Activated gamma-delta T cell treated with Interleukin-2 at 50 U/mL for 16 hours (primary cell): ENCODE measurements at places on chromosomes 12 and 14.

DNA sequence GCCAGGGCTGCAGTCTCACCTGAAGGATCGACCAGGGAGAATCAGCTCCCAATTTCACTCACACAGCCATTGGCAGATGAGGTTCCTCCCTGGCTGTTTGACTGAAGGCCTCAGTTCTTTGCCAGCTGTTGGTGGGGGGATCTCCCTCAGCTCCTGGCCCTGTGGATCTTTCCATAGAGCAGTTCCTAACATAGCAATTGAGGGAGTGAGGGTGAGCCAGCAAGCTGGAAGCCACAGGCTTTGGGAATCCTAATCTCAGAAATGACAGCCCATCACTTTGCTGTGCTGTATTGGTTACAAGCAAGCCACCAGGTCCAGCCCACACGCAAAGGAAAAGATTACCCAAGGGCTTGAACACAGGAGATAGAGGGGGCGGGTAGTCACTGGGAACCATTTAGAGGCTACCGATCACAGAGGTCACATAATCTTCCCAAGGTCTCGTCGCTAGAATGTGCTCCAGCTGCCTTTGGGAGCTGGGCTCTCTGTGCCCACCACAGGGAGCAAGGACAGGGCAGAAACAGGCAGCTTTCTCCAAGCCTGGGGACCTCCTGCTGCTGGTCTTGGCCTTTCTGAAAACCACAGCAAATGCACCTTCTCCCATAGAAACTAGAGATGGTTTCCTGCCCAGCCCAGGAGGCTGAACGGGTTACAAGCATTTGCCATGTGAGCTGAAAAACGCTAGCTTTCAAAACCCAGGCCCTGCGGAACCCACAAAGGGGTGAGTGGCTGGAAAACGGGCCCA is 4.6 kb upstream of the OTUB2 start:
- DNase-seq, result no peak

DNA sequence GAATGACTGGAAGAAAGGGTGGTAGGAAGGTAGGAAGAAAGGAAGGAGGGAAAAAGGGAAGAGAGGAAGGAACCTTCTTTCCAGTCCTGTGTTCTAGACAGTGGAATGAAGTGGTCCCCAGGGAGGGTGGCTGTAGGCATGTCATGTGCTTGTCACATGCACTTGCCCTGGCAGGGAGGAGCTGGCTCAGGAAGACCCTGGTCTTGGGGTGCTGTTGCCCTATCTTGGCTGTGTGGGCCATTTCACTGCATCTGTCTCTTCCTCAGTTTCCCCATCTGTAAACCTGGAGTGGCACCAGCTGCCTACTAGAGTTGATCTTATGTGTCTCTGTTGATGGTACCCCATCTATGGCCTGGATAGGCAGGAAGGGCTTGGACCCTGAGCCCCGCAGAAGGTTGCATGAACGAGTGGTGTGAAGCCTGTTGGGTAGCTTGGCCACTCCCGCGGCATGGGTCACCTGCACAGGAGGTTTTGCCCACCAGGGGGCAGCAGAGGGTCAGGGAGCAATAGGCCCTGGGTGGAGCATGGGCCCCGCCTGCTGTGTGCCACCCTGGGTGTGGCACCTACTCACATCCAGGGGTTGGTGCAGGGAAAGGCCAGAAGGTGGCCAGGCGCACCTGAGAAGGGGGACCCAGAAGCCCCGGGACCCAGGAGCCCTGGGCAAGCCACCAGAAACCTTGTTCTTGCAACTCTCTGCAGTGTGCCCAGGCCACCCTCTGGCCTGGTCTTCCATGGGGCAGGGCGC is 25.1 kb downstream of the MEG3 start:
- peak; percentile 77 for DNase-seq

- DNase-seq, result no peak
Measured at GRCh38 chr12:122107261-122107660, 28.7 kb downstream of the MLXIP start.

- no peak for DNase-seq
Measured at GRCh38 chr14:31090883-31091764, 64.9 kb upstream of the STRN3 start.

DNA sequence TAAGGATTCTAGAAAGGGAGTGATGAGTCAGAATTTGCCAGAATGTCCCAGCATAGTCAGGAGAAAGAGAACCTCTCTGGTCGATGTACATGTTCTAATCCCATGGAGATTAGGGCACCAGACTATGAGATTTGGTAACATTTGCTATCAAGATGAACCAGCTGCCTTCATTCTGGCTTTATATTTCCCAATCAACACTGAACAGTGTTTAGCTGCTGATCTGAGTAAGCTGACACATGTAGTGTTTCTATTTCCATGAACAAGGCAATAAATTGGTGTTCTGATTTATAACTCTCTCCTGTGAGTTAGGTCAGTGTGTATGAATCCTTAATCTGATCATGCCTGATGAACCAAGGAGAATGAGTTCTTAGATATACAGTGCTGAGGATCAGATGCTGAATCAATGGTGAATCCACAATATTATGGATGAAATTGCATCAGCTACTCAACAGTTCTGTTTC is 158.0 kb upstream of the AMIGO2 start:
- no peak for DNase-seq

DNA sequence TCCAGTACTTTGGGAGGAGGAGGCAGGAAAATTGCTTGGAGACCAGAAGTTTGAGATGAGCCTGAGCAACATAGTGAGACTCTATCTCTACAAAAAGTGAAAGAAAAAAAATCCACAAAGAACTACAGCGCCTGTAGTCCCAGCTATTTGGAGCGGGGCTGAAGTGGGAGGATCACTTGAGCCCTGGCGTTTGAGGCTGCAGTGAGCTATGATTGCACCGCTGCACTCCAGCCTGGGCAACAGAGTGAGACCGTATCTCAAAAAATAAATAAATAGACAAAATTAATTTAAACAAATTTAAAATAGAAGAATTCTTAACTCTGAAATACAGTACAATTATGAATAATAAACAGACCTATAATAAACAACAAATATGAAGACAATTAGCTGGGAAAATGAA is 40.9 kb downstream of the ATL1 start:
- DNase-seq, result no peak

GRCh38 chr12:125262851-125263250 is 197.6 kb downstream of the AACS start:
- no peak for DNase-seq

DNA sequence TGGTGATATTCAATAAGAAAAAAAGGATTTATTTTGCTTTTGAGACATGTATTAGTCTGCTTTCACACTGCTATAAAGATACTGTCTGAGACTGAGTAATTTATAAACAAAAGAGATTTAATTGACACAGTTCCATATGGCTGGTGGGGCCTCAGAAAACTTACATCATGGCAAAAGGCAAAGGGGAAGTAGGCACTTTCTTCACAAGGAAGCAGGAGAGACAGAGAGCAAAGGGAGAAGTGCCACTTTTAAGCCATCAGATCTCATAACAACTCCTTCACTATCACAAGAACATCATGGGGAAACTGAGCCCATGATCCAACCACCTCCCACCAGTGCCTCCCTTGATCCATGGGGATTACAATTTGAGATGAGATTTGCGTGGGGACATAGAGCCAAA is 43.9 kb downstream of the BHLHE41 start:
- no peak for DNase-seq

GRCh38 chr12:13230500-13230899 is 34.0 kb downstream of the EMP1 start:
- DNase-seq, result no peak

DNA sequence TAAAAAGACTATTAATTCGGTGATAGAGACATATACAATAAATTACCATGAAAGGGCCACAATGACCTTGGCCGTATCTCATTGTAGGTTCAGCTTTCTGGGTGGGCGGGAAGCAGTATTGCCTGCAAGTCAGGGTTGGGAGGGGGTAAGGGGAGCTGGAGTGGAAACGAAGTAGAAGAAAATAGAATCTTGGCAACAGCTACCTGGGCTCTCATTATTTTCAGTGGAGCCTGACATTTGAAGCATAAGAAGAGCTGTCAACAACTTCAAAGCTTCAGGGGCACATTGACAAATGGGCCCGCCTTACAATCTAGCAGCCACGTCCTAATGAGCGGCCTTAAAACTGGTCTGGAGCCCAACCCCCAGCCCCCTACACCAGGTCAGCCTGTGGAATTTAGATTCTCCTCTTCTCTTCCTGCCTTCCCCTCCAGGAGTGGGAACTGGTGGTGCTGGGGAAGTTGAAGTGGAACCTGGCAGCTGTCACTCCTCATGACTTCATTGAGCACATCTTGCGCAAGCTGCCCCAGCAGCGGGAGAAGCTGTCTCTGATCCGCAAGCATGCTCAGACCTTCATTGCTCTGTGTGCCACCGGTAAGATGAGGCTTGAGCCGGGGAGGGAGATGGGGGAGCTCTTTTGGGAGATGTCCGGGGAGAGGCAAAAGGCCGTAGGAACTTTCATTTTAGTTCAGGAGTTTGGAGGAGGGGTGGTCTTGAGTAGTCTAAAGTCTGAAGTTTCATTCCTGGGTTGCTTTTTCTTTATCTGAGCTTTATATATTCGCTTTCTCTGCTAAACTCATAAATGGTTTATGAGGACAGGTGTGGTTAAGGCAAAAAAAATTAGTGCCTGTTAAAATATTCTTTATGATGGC is 5.0 kb downstream of the CCND2 start:
- no peak for DNase-seq

GRCh38 chr14:85453401-85454225 is 76.3 kb upstream of the FLRT2 start:
- no peak for DNase-seq

- DNase-seq, result no peak
Measured at GRCh38 chr12:69173368-69173767, 66.0 kb upstream of the CPSF6 start.

- no peak for DNase-seq
Measured at GRCh38 chr14:94466706-94467370, 9.2 kb downstream of the SERPINA9 start.

DNA sequence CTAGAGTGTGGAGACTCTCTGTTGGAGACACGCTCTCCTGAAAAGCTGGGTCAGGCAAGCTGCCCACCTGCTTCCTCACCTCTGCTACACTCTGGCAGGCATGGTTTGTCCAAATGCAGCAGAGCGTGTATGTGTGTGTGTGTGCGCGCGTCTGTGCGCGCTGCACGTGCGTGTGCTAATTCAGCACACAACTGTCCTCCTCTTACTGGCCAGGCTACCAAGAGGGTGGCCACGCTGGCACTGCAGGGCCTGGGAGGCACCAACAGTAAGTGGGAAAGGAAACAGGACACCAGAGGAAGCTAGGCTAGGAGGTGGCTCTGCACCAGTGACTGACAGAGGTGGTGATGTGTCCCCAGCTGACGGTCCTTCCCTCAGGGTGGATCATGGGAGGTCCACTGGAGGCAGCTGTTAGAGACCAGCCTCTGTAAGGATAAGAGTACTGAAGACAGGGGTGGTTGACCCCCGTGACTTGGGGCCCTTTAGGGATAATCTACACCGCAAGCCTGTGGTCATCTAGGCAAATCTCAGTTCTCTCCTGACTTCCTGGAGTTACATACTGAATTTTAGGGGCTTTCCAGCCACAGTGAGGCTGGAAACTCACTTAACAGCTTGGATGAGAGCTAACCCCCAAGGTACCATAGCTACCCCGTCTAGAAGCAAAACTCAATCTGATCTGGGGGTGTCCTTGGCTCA is 15.6 kb upstream of the TFCP2 start:
- DNase-seq, result no peak

DNA sequence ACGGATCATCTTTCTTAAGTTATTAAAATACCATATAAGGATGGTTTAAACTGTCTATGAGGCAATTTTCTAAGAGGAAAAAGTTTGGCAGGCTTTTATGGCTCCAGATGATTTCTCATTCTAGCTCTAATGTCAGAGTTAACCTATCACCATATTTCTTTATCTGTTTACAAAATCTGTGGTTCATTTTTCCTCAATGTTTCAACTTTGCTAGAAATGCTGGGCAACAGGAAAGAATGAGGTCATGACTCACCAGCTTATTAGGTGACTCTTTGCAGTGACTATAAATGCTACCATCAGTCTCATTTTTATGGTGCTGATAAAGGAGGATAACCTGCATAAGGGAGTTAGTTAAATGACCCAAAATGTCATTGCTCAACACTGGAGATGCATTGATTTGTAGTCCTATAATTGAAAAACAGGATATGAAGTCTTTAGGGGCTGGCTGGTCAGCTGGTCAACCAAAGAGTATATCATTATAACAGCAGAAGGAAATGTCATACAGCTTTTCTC is 45.3 kb upstream of the RAP1B start:
- DNase-seq, result no peak

DNA sequence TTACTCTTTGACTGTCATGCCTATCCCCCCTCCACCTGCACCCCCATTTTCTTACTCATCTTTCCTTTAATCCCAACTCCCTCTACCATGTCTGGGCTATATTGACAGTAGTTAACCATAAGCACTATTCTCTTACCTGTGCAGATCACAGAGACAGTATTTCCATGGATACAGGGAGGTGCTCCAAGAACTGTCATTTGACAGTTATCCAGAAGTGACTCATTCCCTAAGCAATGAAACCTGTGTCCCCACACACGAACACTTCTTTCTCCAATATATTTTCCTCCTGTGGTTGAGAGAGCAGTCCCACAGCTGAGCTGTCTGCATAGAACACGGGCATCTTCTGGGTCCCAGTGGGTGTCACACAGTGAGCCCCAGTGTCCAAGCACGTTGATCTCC is 68.8 kb downstream of the CD163L1 start:
- DNase-seq, result no peak

GRCh38 chr12:53659011-53659551 is 16.8 kb downstream of the ATP5MC2 start:
- no peak for DNase-seq

GRCh38 chr14:74936151-74936550 is 13.1 kb upstream of the RPS6KL1 start:
- no peak for DNase-seq

- DNase-seq, result no peak
Measured at GRCh38 chr12:94609917-94610443, 40.4 kb downstream of the TMCC3 start.

GRCh38 chr12:46100551-46101484 is 110.4 kb upstream of the SCAF11 start:
- no peak for DNase-seq

DNA sequence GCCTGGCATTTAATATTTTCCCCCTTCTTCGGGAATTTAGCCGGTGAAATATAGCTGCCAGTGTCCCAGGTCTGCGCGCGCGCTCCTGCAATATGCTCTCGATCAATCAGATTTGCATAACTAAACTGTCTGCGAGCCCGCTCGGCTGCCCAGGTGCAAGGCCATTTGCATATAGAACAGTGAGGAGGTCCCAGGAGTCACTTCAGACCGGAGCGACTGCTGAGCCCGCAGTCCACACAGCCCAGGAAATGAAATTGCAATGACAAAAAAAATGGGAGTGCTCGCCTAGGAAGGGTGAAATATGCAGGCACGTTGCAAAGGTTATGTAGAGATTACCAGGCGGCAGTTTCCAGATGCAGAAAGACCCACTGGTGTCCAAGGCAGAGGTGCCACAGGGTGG is 228.5 kb downstream of the VRK1 start:
- no peak for DNase-seq

- DNase-seq, result no peak
Measured at GRCh38 chr12:68414988-68415387, 82.8 kb upstream of the MDM1 start.

GRCh38 chr14:95255013-95255412 is 64.7 kb downstream of the CLMN start:
- DNase-seq, result no peak
